ENCODE measurements at places on chromosomes 5 and 9.

DNA sequence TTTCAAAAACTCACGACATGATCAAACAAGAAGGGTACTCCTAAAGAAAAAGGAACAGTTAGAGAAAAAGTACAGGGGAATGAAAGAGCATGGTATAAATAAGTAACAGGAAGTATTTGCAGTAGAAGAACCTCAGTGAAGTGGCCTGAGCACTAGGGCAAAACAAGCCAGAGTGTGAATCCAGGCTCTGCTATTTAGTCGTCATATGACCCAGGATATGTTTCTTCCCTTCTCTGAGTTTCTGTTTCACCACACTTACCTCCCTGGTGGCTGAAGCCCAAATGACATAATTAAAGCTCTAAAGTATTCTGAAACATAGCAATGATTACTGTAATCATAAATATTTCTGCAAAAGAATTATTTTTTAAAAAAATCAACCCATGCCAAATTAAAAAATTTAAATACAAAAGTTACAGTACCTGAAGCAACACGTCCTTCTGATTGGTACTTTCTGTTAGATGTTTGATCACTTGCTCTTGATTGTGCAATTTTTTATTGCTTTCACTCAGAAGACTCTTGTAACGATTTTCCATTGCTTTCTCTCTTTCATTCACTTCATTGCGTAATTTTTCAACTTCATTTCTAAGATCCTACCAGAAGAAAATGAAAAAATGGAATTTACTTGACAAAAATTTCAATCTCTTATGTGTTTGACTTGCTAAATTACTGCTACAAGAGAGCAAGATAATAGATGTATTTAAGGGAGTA lies 88.9 kb downstream of the CDK5RAP2 start:
- DNase-seq: no peak

- no peak for DNase-seq
These were observed 248.6 kb downstream of the RFX3 start for GRCh38 chr9:3277200-3277599.

GRCh38 chr9:7783635-7784063 lies 15.9 kb downstream of the DMAC1 start:
- DNase-seq: no peak

GRCh38 chr9:68500457-68501381 lies 40.0 kb downstream of the TMEM252 start:
- no peak for DNase-seq

DNA sequence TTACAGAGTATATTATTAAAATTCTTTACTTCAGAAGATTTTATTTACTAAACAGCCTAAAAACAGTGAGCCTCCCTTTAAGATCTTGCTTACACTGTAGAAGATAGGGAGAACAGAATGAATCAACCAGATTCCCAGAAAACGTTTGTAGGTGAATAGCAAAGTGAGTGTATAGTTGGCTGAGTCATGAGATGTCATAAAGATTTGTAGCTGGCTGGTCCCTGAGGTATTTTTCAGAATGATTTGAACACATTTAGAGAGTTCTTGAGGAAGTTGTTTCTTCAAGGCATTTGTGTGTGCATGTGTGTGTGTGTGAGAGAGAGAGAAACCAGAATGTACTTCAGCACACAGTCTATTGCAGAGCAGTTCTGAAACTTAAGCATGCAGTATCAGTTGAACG lies 159.4 kb upstream of the PRR16 start:
- DNase-seq: peak; percentile 51

GRCh38 chr9:121684381-121685145 lies 33.1 kb downstream of the DAB2IP start:
- DNase-seq: peak; percentile 53

- DNase-seq: no peak
These were observed 98.1 kb downstream of the PAX5 start for GRCh38 chr9:36935768-36936497.

Data from fibroblast of pulmonary artery (primary cell).